H1 (cell line): ENCODE measurements at places on chromosomes 3 and 15.

- H3K36me3 ChIP-seq: no peaks in the 10 kb centered on the region
- no peaks in the 10 kb centered on the region for H3K27me3 ChIP-seq
- H3K4me1 ChIP-seq: no peaks in the 10 kb centered on the region
- DNase-seq: no peak
Observed at GRCh38 chr15:83766339-83766738, 112.4 kb downstream of the ADAMTSL3 start.

- H3K4me1 ChIP-seq: no peaks in the 10 kb centered on the region
- no peak for DNase-seq
- H3K27ac ChIP-seq: no peak overlapping the region
- no peaks in the 10 kb centered on the region for H3K27me3 ChIP-seq
- H3K36me3 ChIP-seq: no peaks in the 10 kb centered on the region
- no peak overlapping the region for H3K4me3 ChIP-seq
Observed at GRCh38 chr15:31660816-31661215, 334.2 kb downstream of the KLF13 start.

GRCh38 chr3:111481551-111481950, 60.4 kb upstream of the CD96 start:
- no peaks in the 10 kb centered on the region for H3K36me3 ChIP-seq
- H3K4me3 ChIP-seq: no peak overlapping the region
- DNase-seq: no peak

- no peak overlapping the region for H3K4me3 ChIP-seq
- no peak for DNase-seq
- H3K27ac ChIP-seq: no peak overlapping the region
- peaks cover 6% of the 10 kb centered on the region for H3K36me3 ChIP-seq
Observed at GRCh38 chr3:30667280-30667651, 60.9 kb downstream of the TGFBR2 start.

- peak; percentile 75 for DNase-seq
- peaks cover 21% of the 10 kb centered on the region for H3K27me3 ChIP-seq
- no peak overlapping the region for H3K27ac ChIP-seq
- H3K4me1 ChIP-seq: peaks cover 10% of the 10 kb centered on the region; the same call in 1 of the 2 replicates
- H3K36me3 ChIP-seq: no peaks in the 10 kb centered on the region
Observed at GRCh38 chr3:141231952-141232823, 563 bp downstream of the PXYLP1 start.

GRCh38 chr3:88589138-88589537, 439.4 kb downstream of the C3orf38 start:
- H3K4me1 ChIP-seq: no peaks in the 10 kb centered on the region
- H3K36me3 ChIP-seq: no peaks in the 10 kb centered on the region
- H3K4me3 ChIP-seq: no peak overlapping the region
- H3K27ac ChIP-seq: no peak overlapping the region
- no peaks in the 10 kb centered on the region for H3K27me3 ChIP-seq

- H3K4me1 ChIP-seq: no peaks in the 10 kb centered on the region
- no peak overlapping the region for H3K4me3 ChIP-seq
- no peaks in the 10 kb centered on the region for H3K27me3 ChIP-seq
- no peak for DNase-seq
Observed at GRCh38 chr3:128133273-128133883, 9.8 kb upstream of the RUVBL1 start.

GRCh38 chr3:161395115-161396012, 24.0 kb upstream of the SPTSSB start:
- H3K27ac ChIP-seq: no peak overlapping the region
- no peaks in the 10 kb centered on the region for H3K36me3 ChIP-seq
- H3K27me3 ChIP-seq: no peaks in the 10 kb centered on the region

GRCh38 chr3:127671523-127672428, 976 bp upstream of the ABTB1 start:
- no peaks in the 10 kb centered on the region for H3K36me3 ChIP-seq
- H3K27me3 ChIP-seq: no peaks in the 10 kb centered on the region
- H3K27ac ChIP-seq: peak overlapping the region; percentile 52; the same call in 1 of the 2 replicates
- DNase-seq: peak; percentile 59
- H3K4me1 ChIP-seq: no peaks in the 10 kb centered on the region
- H3K4me3 ChIP-seq: peak overlapping the region; percentile 53

- H3K36me3 ChIP-seq: no peaks in the 10 kb centered on the region
- no peak overlapping the region for H3K4me3 ChIP-seq
- 0 out of 2 replicates have a peak, but pooled peaks cover 2% of the 10 kb centered on the region for H3K4me1 ChIP-seq
- no peak for DNase-seq
Observed at GRCh38 chr3:126395846-126396513, 1.3 kb downstream of the CFAP100 start.

DNA sequence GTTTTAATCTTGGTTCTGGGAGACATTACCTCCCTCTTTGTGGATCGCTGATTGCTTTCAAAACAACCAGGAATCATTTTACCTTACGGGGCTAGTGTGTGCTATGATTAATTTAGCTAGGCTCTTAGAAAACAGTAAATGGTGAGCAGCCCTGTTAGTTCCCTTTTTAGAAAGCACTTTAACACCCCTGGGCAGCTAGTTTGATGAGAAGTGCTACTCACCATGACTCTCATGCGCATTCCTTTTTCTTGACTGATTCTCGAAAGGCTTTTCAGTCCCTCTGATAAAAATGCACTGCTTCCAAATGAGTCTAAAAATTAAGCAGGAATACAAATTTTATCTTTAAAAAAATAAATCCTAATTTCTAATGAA, 75.3 kb upstream of the LEKR1 start:
- H3K4me3 ChIP-seq: no peak overlapping the region
- no peaks in the 10 kb centered on the region for H3K36me3 ChIP-seq
- no peaks in the 10 kb centered on the region for H3K27me3 ChIP-seq
- H3K4me1 ChIP-seq: peaks cover 12% of the 10 kb centered on the region
- no peak overlapping the region for H3K27ac ChIP-seq

- H3K4me3 ChIP-seq: no peak overlapping the region
- no peak overlapping the region for H3K27ac ChIP-seq
- H3K27me3 ChIP-seq: no peaks in the 10 kb centered on the region
- H3K36me3 ChIP-seq: no peaks in the 10 kb centered on the region
- no peak for DNase-seq
Observed at GRCh38 chr3:54034971-54035370, 87.4 kb upstream of the CACNA2D3 start.

DNA sequence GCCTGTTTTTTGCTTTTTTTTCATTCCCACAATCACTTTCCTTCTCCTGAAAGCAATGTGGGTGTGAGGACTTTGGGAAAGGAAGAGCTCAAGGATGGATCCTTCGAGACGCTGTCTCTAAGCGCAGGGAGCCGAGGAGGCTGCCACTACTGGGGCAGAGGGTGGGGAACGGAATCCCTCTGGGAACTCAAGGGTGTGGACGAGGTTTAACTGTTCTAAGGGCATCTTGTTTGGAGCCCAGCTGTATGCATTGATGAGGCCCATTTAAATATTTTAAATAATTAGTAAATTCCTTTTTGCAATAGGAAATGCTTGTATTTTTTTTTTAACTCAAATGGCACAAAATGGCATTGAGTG, 124.4 kb upstream of the MEF2A start:
- no peak overlapping the region for H3K27ac ChIP-seq
- H3K36me3 ChIP-seq: no peaks in the 10 kb centered on the region
- peaks cover 3% of the 10 kb centered on the region; the same call in 1 of the 2 replicates for H3K4me1 ChIP-seq
- no peak overlapping the region for H3K4me3 ChIP-seq
- DNase-seq: no peak
- no peaks in the 10 kb centered on the region for H3K27me3 ChIP-seq

DNA sequence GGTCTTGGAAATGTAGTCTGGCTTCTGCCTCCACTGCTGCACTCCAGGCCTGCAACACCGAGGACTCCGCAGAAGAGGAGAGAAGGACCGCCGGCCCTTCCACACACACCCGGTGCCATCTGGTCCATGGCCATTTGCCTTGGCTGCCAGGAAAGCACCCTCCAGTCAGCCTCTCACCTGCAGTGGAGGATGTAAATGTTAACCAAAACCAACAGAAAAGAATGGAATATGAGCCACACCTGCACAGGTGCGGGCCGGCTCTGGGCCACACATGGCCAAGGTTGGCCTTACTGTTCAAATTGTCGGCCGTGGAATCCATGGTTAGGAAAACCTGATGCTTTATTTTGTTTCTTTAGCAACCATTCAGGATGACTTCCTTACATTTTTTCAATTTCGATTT, 178.3 kb upstream of the C2CD4B start:
- H3K4me3 ChIP-seq: no peak overlapping the region
- no peaks in the 10 kb centered on the region for H3K36me3 ChIP-seq
- H3K27me3 ChIP-seq: no peaks in the 10 kb centered on the region
- no peak for DNase-seq

GRCh38 chr3:182258538-182259177, 534.6 kb upstream of the ATP11B start:
- no peak overlapping the region for H3K4me3 ChIP-seq
- H3K36me3 ChIP-seq: no peaks in the 10 kb centered on the region
- no peak overlapping the region for H3K27ac ChIP-seq
- no peaks in the 10 kb centered on the region for H3K4me1 ChIP-seq
- DNase-seq: no peak

DNA sequence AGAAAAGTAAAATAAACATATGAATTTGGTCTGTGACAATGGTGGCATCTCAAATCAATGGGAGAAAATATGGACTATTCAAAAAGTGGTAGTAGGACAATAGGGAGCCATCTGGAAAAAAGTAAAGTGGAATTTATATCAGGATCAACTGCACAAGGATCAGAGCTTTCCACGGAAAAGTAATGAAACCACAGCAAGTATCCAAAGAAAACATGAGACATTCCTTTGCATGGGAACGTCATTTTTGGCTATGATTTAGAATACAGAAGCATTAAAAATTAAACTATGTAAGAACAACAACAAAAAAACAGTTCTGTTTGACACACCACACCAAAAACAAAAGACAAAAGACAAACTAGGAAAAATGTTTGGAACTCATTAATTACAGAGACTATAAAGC, 18.7 kb downstream of the CRBN start:
- H3K27ac ChIP-seq: no peak overlapping the region
- no peak overlapping the region for H3K4me3 ChIP-seq
- H3K27me3 ChIP-seq: no peaks in the 10 kb centered on the region
- no peak for DNase-seq
- no peaks in the 10 kb centered on the region for H3K4me1 ChIP-seq

- no peak overlapping the region for H3K27ac ChIP-seq
- H3K27me3 ChIP-seq: no peaks in the 10 kb centered on the region
- H3K36me3 ChIP-seq: peaks cover 7% of the 10 kb centered on the region
- H3K4me1 ChIP-seq: peaks cover 7% of the 10 kb centered on the region
Observed at GRCh38 chr15:74415966-74416916, 17.5 kb downstream of the SEMA7A start.

DNA sequence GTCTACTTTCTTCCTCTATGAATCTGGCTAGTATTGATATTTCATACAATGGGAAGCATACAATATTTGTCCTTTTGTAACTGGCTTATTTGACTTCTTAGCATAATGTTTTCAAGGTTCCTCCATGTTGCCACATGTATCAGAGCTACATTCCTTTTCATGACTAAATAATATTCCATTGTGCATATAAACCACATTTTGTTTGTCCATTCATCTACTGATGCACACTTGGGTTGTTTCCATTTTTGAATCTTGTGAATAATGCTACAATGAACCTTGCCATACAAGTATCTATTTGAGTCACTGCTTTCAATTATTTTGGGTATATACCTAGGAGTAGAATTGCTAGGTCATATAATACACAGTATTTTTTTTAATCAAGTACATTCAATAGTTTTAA, 38.0 kb downstream of the OSBPL10 start:
- H3K27me3 ChIP-seq: no peaks in the 10 kb centered on the region
- no peak for DNase-seq
- H3K27ac ChIP-seq: no peak overlapping the region
- no peak overlapping the region for H3K4me3 ChIP-seq

- no peak for DNase-seq
- no peaks in the 10 kb centered on the region for H3K27me3 ChIP-seq
- H3K4me3 ChIP-seq: no peak overlapping the region
- H3K4me1 ChIP-seq: peaks cover 3% of the 10 kb centered on the region; the same call in 1 of the 2 replicates
- no peak overlapping the region for H3K27ac ChIP-seq
Observed at GRCh38 chr3:114587986-114588385, 294.2 kb downstream of the TIGIT start.

DNA sequence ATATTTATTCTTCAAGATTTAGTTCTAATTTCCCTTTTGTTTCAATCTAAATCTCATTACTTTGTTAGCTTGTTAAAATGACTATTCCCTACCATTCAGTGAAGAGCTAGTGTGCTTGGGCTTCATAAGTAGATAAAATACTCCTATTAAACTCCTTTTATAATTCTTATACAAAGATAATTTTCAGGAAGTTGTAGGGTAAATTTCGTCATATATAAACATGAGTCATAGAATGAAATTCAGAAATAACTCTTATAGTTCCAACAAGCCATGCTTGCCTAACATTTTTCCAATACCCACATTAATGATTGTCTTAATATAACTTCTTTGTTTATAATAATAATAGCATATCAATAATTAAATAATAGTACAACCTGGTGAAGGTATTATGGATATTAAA, 407.3 kb downstream of the NAALADL2 start:
- DNase-seq: no peak
- no peak overlapping the region for H3K27ac ChIP-seq
- no peaks in the 10 kb centered on the region for H3K27me3 ChIP-seq
- no peaks in the 10 kb centered on the region for H3K36me3 ChIP-seq

DNA sequence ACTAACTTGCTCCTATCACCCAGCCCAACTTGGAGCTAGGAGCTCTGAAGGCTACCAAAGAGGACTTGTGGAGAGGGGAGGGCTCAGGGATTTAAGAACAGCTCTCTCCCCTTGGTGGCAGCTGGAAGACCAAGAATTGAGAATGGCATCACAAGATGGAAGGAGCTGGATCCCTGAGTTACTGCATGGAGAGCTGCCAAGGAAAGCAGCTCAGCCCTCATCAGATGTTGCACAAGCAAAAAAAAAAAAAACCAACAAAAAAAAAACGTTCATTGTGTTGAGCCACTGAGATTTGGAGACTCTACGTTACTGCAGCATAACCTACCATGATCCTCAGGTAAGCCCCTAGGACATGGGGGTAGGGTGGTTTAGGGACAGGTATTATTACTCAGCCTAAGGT, 41.0 kb downstream of the ITGB5 start:
- no peaks in the 10 kb centered on the region for H3K27me3 ChIP-seq
- no peak overlapping the region for H3K27ac ChIP-seq
- H3K36me3 ChIP-seq: peaks cover 8% of the 10 kb centered on the region
- peaks cover 2% of the 10 kb centered on the region; the same call in 1 of the 2 replicates for H3K4me1 ChIP-seq

- no peaks in the 10 kb centered on the region; the same call in none of the 2 replicates for H3K4me1 ChIP-seq
- H3K27ac ChIP-seq: no peak overlapping the region
- peaks cover 56% of the 10 kb centered on the region for H3K36me3 ChIP-seq
- H3K4me3 ChIP-seq: no peak overlapping the region
Observed at GRCh38 chr3:66403323-66403990, 97.4 kb downstream of the LRIG1 start.

- H3K27me3 ChIP-seq: no peaks in the 10 kb centered on the region
- no peak overlapping the region for H3K27ac ChIP-seq
- DNase-seq: no peak
- H3K36me3 ChIP-seq: peaks cover 56% of the 10 kb centered on the region
- H3K4me1 ChIP-seq: no peaks in the 10 kb centered on the region
Observed at GRCh38 chr3:47409688-47410416, 29.0 kb downstream of the PTPN23 start.

GRCh38 chr15:79222808-79223207, 59.7 kb upstream of the ANKRD34C start:
- H3K27ac ChIP-seq: no peak overlapping the region
- DNase-seq: no peak
- H3K36me3 ChIP-seq: no peaks in the 10 kb centered on the region
- H3K4me1 ChIP-seq: no peaks in the 10 kb centered on the region
- no peak overlapping the region for H3K4me3 ChIP-seq

GRCh38 chr15:33126559-33127290, 67.8 kb downstream of the FMN1 start:
- H3K27ac ChIP-seq: no peak overlapping the region
- no peaks in the 10 kb centered on the region; the same call in 1 of the 2 replicates for H3K27me3 ChIP-seq
- no peaks in the 10 kb centered on the region for H3K36me3 ChIP-seq
- H3K4me3 ChIP-seq: no peak overlapping the region

GRCh38 chr3:104564045-104564643, 802.6 kb upstream of the ALCAM start:
- DNase-seq: no peak
- H3K4me3 ChIP-seq: no peak overlapping the region
- no peaks in the 10 kb centered on the region for H3K36me3 ChIP-seq
- H3K27ac ChIP-seq: no peak overlapping the region
- no peaks in the 10 kb centered on the region for H3K4me1 ChIP-seq
- no peaks in the 10 kb centered on the region for H3K27me3 ChIP-seq
